ENCODE measurements at places on chromosomes 5 and 9.

DNA sequence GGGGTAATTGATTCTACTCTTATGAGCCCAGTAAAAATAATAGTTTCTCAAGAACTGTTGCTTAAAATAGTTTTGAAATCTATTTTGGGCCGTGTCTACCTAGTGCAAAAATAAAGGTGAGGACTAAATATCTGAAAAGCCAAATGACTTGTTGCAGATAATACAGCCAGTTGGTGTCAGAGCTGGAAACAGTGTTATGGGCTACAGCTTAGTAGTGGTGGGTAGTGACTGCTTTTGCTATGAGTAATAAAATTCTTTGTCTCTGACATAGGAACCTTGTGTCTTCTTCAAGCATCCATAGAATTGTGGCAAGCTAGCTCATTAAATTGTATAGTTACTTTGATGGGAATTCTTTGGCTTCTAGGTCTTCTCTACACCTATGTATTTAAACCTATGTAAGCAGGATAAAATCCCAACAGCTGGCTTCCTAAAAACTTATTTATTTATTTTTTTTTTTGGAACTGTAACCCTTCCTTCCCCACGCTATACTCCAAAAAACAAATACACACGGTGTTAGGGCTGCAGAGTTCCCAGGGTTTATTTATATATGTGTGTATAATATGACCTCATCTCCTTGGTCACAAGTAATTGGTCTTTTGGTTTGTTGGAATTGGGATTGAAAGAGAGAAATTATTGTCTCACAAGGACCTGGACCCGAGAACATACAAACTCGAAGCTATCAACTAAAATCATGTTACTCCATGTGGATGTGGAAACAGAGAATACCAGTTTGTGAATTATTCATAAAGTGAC is 138.0 kb downstream of the NUDT12 start:
- H3K4me3 ChIP-seq = no peak overlapping the region
- H3K27me3 ChIP-seq = no peaks in the 10 kb centered on the region
- no peaks in the 10 kb centered on the region for H3K4me1 ChIP-seq
- no peak overlapping the region for H3K27ac ChIP-seq
- DNase-seq = no peak
- no peaks in the 10 kb centered on the region for H3K36me3 ChIP-seq

GRCh38 chr9:90132866-90133265 is 509.8 kb downstream of the DIRAS2 start:
- no peaks in the 10 kb centered on the region for H3K36me3 ChIP-seq
- no peak overlapping the region for H3K27ac ChIP-seq
- H3K4me3 ChIP-seq = no peak overlapping the region

- H3K27me3 ChIP-seq = no peaks in the 10 kb centered on the region
- peaks cover 3% of the 10 kb centered on the region for H3K4me1 ChIP-seq
- H3K36me3 ChIP-seq = no peaks in the 10 kb centered on the region
- no peak overlapping the region for H3K27ac ChIP-seq
Measured at GRCh38 chr5:167716126-167716775, 575.2 kb upstream of the WWC1 start.

- H3K4me1 ChIP-seq = no peaks in the 10 kb centered on the region
- DNase-seq = no peak
- H3K27me3 ChIP-seq = no peaks in the 10 kb centered on the region
- H3K4me3 ChIP-seq = no peak overlapping the region
- H3K27ac ChIP-seq = no peak overlapping the region
Measured at GRCh38 chr5:83947763-83948162, 227.1 kb upstream of the HAPLN1 start.

DNA sequence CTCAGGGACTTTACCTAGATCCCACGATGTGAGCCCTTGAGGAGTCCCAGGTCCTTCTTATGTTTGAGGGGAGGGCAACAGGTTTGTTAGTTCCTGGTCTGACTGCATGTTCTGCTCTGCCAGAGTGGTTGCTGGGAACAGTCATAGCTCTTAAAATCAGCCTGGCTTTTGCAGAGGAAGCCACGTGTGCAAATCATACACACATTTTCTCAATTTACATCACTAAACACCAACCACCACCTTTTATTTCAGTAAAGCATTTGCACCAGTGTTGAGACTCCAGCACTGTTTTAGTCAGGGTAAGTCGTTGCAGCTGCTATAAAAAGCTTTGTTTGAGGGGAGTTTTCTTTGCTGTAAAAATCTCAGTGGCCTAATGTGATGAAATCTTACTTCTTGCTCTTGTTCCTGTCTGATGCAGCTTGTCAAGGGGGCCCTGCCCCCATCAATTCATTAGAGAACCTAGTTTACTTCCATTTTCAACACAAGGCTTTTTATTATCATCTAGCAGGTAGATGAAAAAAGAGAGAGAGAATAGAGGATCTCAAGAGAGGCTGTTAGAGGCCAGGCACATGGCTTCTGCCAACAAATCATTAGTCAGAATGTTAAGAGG is 70.3 kb upstream of the VCAN start:
- DNase-seq = no peak
- H3K27me3 ChIP-seq = no peaks in the 10 kb centered on the region
- H3K36me3 ChIP-seq = no peaks in the 10 kb centered on the region
- H3K4me3 ChIP-seq = no peak overlapping the region

DNA sequence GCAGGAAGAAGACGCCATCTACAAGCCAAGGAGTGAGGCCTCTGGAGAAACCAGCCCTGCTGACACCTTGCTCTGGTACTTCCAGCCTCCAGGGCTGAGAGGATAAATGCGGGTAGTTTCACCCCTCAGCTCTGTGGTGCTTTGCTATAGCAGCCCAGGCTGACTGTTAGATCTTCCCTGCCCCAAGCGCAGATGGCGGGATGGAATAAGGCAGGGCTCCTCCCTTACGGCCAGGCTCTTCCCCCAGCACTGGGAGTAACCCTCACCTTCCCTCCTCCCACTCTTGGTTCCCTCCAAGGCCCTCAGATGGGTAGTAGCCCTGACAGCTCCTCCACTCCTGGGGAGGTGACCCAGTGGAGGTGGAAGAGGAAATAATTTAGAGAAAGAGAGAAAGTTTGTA is 285.1 kb downstream of the GADD45G start:
- no peak for DNase-seq
- no peak overlapping the region for H3K27ac ChIP-seq
- no peaks in the 10 kb centered on the region for H3K36me3 ChIP-seq
- no peaks in the 10 kb centered on the region for H3K4me1 ChIP-seq
- H3K4me3 ChIP-seq = no peak overlapping the region
- no peaks in the 10 kb centered on the region for H3K27me3 ChIP-seq

- no peaks in the 10 kb centered on the region for H3K36me3 ChIP-seq
- H3K4me1 ChIP-seq = peaks cover 44% of the 10 kb centered on the region
- no peak overlapping the region for H3K4me3 ChIP-seq
- no peaks in the 10 kb centered on the region for H3K27me3 ChIP-seq
- H3K27ac ChIP-seq = no peak overlapping the region
Measured at GRCh38 chr5:168302785-168303184, 11.3 kb downstream of the WWC1 start.

- H3K4me1 ChIP-seq = no peaks in the 10 kb centered on the region
- no peak overlapping the region for H3K27ac ChIP-seq
- no peak overlapping the region for H3K4me3 ChIP-seq
Measured at GRCh38 chr5:3852161-3852916, 256.7 kb downstream of the IRX1 start.

- H3K36me3 ChIP-seq = no peaks in the 10 kb centered on the region
- H3K27me3 ChIP-seq = no peaks in the 10 kb centered on the region
- no peak overlapping the region for H3K27ac ChIP-seq
- H3K4me3 ChIP-seq = no peak overlapping the region
- H3K4me1 ChIP-seq = peaks cover 3% of the 10 kb centered on the region
- DNase-seq = no peak
Measured at GRCh38 chr5:22709743-22710142, 143.4 kb downstream of the CDH12 start.

GRCh38 chr5:135242021-135242865 is 156.8 kb downstream of the MACROH2A1 start:
- H3K4me3 ChIP-seq = no peak overlapping the region
- no peak for DNase-seq
- H3K27ac ChIP-seq = no peak overlapping the region
- no peaks in the 10 kb centered on the region for H3K36me3 ChIP-seq
- no peaks in the 10 kb centered on the region for H3K27me3 ChIP-seq

DNA sequence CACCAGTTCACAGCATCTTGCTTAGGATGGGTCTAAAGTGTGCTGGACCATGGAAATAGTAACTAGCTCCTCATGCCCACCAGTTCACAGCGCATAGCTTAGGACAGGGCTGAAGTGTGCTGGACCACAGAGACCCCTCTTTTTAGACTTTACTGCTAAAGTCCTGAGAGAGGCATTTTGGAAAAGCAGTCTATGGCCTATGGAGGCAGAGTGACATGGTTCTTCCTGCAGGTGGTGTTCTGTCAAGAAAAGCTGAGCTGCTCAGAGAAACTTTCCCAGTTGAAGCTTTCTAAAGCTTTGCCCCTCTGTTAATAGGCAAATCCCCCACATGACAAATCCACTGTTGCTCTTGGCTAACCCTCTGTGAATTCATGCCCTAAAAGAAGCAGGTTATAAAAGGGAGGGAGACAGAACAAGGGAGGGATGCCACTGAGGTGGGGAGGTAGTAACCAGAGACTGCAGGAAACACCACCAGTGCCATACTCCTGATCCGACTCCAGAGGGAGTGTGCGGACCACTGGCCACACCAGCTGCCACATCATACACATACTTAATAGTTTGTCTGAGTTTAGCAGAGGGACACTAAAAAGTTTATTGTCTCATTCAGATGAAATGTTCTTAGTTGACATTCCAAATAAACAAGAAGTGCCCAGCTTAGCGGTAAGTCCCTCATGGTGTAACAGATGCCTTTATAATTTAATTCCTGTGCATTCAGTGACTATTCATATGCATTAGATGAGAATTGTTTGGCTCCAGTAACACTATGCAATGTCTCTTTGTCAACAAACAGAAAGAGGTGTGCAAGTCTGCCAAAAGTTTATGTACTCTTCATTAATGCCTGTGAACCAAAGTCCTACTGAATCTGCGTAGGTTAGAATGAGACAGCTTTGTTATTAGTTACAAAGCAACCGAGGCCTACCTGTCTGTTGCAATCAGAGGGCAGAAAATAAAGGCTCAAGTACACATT is 236.2 kb upstream of the NFIL3 start:
- peaks cover 20% of the 10 kb centered on the region for H3K27me3 ChIP-seq
- DNase-seq = no peak
- no peaks in the 10 kb centered on the region for H3K36me3 ChIP-seq
- no peaks in the 10 kb centered on the region for H3K4me1 ChIP-seq

- no peaks in the 10 kb centered on the region for H3K4me1 ChIP-seq
- H3K36me3 ChIP-seq = peaks cover 22% of the 10 kb centered on the region
- H3K27me3 ChIP-seq = no peaks in the 10 kb centered on the region
- no peak for DNase-seq
- H3K27ac ChIP-seq = no peak overlapping the region
Measured at GRCh38 chr5:176908675-176909368, 9.7 kb upstream of the HK3 start.

GRCh38 chr5:31598640-31599611 is 40.0 kb upstream of the PDZD2 start:
- no peaks in the 10 kb centered on the region for H3K27me3 ChIP-seq
- no peak overlapping the region for H3K4me3 ChIP-seq
- H3K36me3 ChIP-seq = no peaks in the 10 kb centered on the region
- H3K27ac ChIP-seq = no peak overlapping the region
- H3K4me1 ChIP-seq = no peaks in the 10 kb centered on the region

GRCh38 chr9:131492070-131492469 is 10.6 kb upstream of the POMT1 start:
- no peak overlapping the region for H3K27ac ChIP-seq
- H3K27me3 ChIP-seq = no peaks in the 10 kb centered on the region
- H3K4me1 ChIP-seq = no peaks in the 10 kb centered on the region
- no peak overlapping the region for H3K4me3 ChIP-seq

- H3K4me1 ChIP-seq = no peaks in the 10 kb centered on the region
- H3K27me3 ChIP-seq = no peaks in the 10 kb centered on the region
- H3K4me3 ChIP-seq = no peak overlapping the region
- H3K36me3 ChIP-seq = no peaks in the 10 kb centered on the region
- H3K27ac ChIP-seq = no peak overlapping the region
Measured at GRCh38 chr9:78407636-78408312, 110.8 kb downstream of the PSAT1 start.

DNA sequence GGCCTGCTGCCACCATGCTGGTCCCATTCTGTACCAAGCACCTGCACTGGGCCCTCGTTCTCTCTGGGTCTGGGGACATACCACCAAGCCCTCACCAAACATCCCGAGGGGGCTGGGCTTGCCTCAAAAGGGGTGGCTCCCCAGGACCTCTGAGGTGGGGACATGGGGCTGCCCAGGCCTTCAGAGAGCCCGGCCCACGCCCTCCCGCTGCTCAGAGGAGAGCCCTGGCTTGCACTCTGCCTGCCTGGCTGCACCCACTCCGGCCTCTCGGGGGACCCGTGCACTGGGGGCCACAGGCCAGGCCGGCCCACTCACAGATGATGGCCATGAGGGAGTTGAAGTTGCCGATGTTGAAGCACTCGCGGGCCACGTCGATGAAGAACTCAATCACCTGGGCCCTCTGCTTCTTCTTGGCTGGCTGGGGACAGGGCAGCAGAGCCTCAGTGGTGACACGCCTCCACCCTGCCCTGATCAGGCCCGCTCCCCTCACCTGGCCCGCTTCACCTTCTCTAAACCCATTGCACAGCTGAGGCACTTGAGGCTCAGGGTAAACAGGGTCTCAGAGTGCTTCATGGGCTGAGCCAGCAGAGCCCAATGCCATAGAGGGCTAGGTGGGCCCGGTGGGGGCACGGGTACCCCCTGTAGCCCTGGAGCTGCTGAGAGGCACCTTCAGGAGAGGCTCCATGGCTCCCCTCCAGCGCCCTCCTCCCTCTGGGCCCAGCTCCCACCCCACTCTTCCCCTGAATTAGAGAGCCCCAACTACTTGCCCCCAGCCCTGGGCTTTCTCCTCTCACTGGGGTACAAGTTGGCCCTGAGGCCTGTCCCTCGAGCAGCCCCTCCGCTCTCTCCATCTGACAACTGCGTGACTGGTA is 47.7 kb upstream of the RNF130 start:
- H3K4me3 ChIP-seq = no peak overlapping the region
- H3K27me3 ChIP-seq = no peaks in the 10 kb centered on the region
- H3K4me1 ChIP-seq = no peaks in the 10 kb centered on the region
- no peak overlapping the region for H3K27ac ChIP-seq
- DNase-seq = no peak
